Ovary (tissue), 10 donors: ENCODE measurements at places on chromosomes 6 and 20.
A peak's percentile ranks its signal among the peaks of the same experiment; 100 is the strongest.

- DNase-seq: no peak
- H3K4me1 ChIP-seq: no peaks in the 10 kb centered on the region
- H3K36me3 ChIP-seq: no peaks in the 10 kb centered on the region
- H3K27ac ChIP-seq: no peak overlapping the region
Measured at GRCh38 chr20:54433636-54434035, 41.8 kb upstream of the DOK5 start.

DNA sequence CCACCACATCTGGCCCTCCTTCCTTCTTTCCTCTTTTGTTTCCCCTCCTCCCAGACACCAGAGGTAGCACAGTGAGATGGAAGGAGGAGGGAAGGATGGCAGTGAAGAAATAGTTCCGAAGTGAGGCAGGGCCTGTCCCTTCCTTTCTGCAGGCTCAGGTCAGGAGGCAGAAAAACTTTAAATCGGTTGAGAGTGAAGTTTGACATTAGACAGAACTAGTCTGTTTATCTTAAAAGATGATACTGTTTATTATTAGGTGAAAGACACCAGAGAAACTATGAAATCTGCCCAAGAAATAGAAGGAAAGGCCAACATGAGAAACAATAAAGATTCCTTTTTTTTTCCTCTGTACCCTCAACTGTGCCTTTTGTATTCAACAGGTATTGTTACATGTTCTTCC is 670.3 kb downstream of the UTRN start:
- no peak overlapping the region for H3K4me3 ChIP-seq
- DNase-seq: no peak
- H3K36me3 ChIP-seq: no peaks in the 10 kb centered on the region

- no peaks in the 10 kb centered on the region for H3K4me1 ChIP-seq
- H3K27ac ChIP-seq: no peak overlapping the region
- H3K27me3 ChIP-seq: no peaks in the 10 kb centered on the region
- no peak overlapping the region for H3K4me3 ChIP-seq
- no peaks in the 10 kb centered on the region for H3K36me3 ChIP-seq
- no peak for DNase-seq
Measured at GRCh38 chr6:121347484-121347883, 13.2 kb upstream of the TBC1D32 start.

- H3K36me3 ChIP-seq: no peaks in the 10 kb centered on the region
- no peaks in the 10 kb centered on the region for H3K4me1 ChIP-seq
- H3K4me3 ChIP-seq: no peak overlapping the region
- H3K27ac ChIP-seq: no peak overlapping the region
Measured at GRCh38 chr6:2714111-2714895, 36.4 kb downstream of the MYLK4 start.

DNA sequence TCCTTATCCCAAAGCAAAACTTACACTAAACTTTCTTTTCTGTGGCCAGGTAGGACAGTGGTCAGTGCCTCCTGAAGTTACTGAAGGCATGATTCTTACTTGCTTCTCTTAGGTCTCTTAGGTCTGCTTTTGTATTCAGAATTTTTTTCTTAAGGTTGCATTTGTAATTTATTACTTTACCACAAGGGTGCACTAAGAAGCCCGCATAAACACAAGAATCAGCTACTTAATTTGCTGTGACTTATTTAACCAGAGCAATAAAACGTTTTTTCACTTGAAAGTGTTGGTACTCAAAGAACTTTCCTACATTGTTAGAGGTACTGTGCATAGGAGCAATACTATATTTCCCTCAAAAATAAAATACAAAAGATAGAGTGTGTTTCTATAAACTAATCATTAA is 75.4 kb upstream of the LAMA2 start:
- H3K36me3 ChIP-seq: no peaks in the 10 kb centered on the region
- no peaks in the 10 kb centered on the region for H3K4me1 ChIP-seq
- no peak for DNase-seq
- H3K27me3 ChIP-seq: no peaks in the 10 kb centered on the region
- no peak overlapping the region for H3K27ac ChIP-seq

DNA sequence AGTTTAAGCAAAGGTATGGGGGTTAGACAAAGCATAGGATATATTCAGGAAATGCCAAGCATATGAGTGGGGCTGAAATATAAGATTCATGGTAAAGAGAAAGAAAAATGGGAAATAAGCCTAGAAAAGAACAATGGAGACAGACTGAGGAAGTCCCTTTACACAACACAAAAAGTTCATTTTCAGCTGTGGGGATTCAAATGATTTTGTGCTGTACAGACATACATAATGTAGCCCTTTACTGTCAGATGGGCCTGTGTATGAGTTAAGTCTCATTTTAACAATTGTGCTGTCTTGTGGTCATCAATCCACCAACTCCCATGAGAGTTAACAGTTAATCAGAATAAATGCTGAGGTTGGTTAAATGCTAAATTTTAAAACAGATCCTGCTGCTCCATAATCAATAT is 37.2 kb downstream of the REV3L start:
- H3K27me3 ChIP-seq: no peaks in the 10 kb centered on the region
- no peak overlapping the region for H3K4me3 ChIP-seq
- DNase-seq: no peak
- H3K4me1 ChIP-seq: peaks cover 2% of the 10 kb centered on the region

GRCh38 chr6:63554782-63555181 is 17.5 kb upstream of the LOC128125822 start:
- H3K36me3 ChIP-seq: no peaks in the 10 kb centered on the region
- DNase-seq: no peak
- H3K27ac ChIP-seq: no peak overlapping the region

- no peaks in the 10 kb centered on the region for H3K36me3 ChIP-seq
- peak overlapping the region; percentile 70 for H3K4me3 ChIP-seq
- H3K27ac ChIP-seq: peak overlapping the region; percentile 99
- DNase-seq: no peak
- no peaks in the 10 kb centered on the region for H3K27me3 ChIP-seq
Measured at GRCh38 chr6:32177183-32177787, 920 bp upstream of the RNF5 start.

GRCh38 chr6:55433446-55434130 is 106.3 kb downstream of the GFRAL start:
- H3K36me3 ChIP-seq: no peaks in the 10 kb centered on the region
- no peaks in the 10 kb centered on the region for H3K4me1 ChIP-seq
- no peaks in the 10 kb centered on the region for H3K27me3 ChIP-seq
- no peak overlapping the region for H3K27ac ChIP-seq
- no peak for DNase-seq
- H3K4me3 ChIP-seq: no peak overlapping the region

GRCh38 chr20:4112481-4113421 is 97.4 kb upstream of the RNF24 start:
- DNase-seq: peak; percentile 66
- H3K27ac ChIP-seq: no peak overlapping the region
- H3K36me3 ChIP-seq: no peaks in the 10 kb centered on the region
- H3K4me3 ChIP-seq: no peak overlapping the region

DNA sequence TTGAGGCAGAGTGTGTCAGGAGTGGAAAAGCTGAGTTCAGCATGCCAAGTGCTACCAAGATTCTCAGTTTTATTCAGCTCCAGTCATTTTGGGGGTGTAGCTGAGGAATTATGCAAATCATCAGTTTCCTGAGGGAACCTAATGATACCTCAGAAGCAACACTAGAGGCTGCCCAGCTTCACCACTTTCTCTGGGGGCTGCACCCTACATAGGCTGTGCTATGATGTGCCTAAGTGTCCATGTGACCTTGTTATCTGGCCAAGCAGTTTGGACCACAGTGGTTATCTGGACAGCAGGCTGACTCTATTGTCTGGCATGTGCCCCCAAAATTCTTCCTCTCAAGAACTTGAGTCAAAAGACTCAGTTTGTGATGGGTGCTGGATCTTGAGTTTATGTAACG is 374.6 kb upstream of the SYNCRIP start:
- H3K4me1 ChIP-seq: peaks cover 1% of the 10 kb centered on the region
- no peak overlapping the region for H3K4me3 ChIP-seq
- no peak for DNase-seq
- H3K36me3 ChIP-seq: no peaks in the 10 kb centered on the region
- H3K27ac ChIP-seq: no peak overlapping the region

- no peaks in the 10 kb centered on the region for H3K27me3 ChIP-seq
- H3K4me1 ChIP-seq: no peaks in the 10 kb centered on the region
- DNase-seq: no peak
- H3K4me3 ChIP-seq: no peak overlapping the region
- H3K36me3 ChIP-seq: no peaks in the 10 kb centered on the region
Measured at GRCh38 chr6:115898246-115898645, 162.4 kb downstream of the FRK start.

DNA sequence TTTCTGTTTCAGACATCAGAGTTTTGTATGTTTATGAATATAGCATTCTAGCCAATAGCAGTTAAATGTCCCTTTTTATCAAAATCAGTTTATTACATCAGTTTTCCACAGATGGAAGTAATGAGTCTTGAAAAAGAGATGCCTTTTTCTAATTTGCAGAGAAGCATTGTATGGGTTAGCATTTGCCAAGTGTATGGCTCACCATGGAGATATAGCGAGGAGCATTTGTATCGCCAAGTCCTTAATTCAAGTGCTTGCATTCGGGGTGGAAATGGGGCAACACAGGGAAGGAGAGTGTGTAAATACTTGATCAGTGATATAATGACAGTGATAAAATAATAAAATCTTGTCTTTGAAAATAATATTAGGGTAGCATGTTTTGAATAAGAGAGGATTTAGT is 42.9 kb downstream of the TXLNB start:
- H3K4me3 ChIP-seq: no peak overlapping the region
- H3K36me3 ChIP-seq: no peaks in the 10 kb centered on the region
- no peak for DNase-seq
- no peaks in the 10 kb centered on the region for H3K27me3 ChIP-seq
- peaks cover 12% of the 10 kb centered on the region for H3K4me1 ChIP-seq

- DNase-seq: no peak
- no peak overlapping the region for H3K4me3 ChIP-seq
- H3K36me3 ChIP-seq: no peaks in the 10 kb centered on the region
- no peaks in the 10 kb centered on the region for H3K27me3 ChIP-seq
- H3K27ac ChIP-seq: no peak overlapping the region
Measured at GRCh38 chr20:44032583-44033331, 118.1 kb downstream of the TOX2 start.

DNA sequence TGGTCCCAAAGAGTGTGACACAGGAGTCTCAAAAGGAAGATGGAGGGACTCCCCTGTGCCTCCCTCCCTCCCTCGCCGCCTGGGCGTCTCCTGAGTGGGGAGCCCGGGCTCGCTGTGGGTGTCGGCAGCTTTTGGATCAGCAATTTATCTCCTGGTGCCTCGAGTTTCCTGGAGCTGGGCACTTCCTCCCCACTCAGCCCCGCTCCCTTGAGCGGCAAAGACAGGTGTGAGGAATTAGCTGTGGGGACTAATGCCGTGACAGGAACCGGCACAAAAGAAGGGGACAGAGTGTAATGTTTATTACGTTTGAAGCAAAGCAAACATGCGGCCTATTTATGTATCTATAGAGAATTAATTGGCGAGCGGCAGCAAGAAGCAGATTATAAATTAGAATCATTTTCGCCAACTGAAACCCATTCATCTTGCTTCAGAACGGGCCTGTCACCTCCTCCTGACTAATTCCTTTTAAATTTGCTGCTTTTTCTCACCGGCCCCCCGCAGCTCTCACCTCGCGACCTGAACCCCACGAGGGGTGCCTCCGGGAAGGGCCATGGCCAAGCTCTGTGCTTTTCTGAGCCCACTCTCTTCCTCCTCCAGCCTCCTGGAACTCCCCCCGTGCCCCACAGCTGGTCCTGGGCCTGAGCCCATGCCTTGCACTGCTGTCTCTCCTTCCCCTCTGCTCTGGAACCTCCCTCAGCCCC is 8.8 kb upstream of the CDH22 start:
- no peak for DNase-seq
- H3K4me1 ChIP-seq: no peaks in the 10 kb centered on the region
- H3K27me3 ChIP-seq: no peaks in the 10 kb centered on the region

GRCh38 chr6:157550114-157550989 is 169.4 kb downstream of the ZDHHC14 start:
- no peak for DNase-seq
- H3K4me1 ChIP-seq: no peaks in the 10 kb centered on the region
- no peaks in the 10 kb centered on the region for H3K27me3 ChIP-seq
- no peak overlapping the region for H3K27ac ChIP-seq

DNA sequence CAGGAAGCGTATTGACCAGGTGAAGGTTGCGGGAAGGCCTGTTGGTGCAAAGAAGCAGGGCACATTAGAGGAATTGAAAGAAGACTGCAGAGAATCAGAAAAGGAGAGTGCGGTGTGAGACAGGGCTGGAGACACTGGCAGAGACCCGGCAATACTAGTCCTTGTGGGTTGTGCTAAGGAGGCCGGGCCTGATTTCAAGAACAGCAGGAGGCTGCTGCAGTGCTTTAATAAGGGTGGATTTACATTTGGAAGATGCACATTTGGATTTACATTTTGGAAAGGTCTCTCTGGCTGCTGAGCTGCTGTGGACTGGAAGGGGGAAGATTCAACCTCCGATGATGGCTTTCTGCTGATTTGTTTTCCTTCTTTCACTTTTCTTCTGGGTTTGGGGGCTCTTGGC is 167.8 kb downstream of the SLC24A3 start:
- H3K27me3 ChIP-seq: no peaks in the 10 kb centered on the region
- no peak overlapping the region for H3K27ac ChIP-seq
- DNase-seq: no peak
- no peak overlapping the region for H3K4me3 ChIP-seq
- no peaks in the 10 kb centered on the region for H3K36me3 ChIP-seq

GRCh38 chr6:98747960-98748359 is 86.4 kb upstream of the POU3F2 start:
- no peak overlapping the region for H3K27ac ChIP-seq
- H3K4me3 ChIP-seq: no peak overlapping the region
- no peak for DNase-seq
- no peaks in the 10 kb centered on the region for H3K4me1 ChIP-seq
- H3K36me3 ChIP-seq: no peaks in the 10 kb centered on the region

DNA sequence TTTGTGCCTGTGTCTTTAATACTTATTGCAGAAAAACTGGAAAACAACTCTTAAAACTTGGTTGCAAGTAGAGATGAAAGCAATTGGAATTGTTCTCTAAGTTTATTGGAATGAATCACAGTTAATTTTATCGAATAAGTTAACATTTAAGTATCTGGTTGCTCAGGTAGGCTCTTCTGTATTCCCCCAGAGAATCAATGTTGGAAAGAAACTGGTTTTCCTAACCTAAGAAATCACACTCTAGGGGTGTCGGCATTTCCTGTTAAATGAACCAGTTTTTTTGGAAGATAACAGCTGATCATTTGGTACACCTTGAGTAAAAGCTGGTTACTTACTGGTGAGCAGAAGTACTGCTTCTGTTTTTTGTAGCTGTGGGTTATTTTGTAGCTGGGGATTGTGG is 5.2 kb downstream of the TFAP2C start:
- no peak overlapping the region for H3K27ac ChIP-seq
- no peak for DNase-seq
- H3K4me3 ChIP-seq: no peak overlapping the region
- no peaks in the 10 kb centered on the region for H3K27me3 ChIP-seq

DNA sequence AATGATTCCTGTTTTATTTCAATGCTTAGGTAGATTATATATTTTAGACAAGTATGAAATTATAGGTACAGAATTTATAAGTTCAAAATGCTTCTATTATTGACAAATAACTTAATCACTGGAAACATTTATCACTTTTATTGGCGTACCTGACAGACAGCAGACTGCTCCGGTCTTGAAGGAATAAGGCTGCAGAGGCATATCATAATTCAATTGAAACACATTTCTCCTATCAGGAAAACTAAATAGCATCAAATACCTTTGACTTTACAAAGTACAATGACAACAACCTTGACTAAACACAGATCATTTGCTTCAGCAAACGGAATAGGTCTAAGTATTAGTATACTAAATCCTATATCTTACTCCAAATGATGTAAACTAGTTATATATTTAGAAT is 91.3 kb downstream of the GRIK2 start:
- H3K27me3 ChIP-seq: no peaks in the 10 kb centered on the region
- no peaks in the 10 kb centered on the region for H3K4me1 ChIP-seq
- no peaks in the 10 kb centered on the region for H3K36me3 ChIP-seq
- H3K4me3 ChIP-seq: no peak overlapping the region
- H3K27ac ChIP-seq: no peak overlapping the region
